ENCODE measurements at places on chromosomes 16 and 17.

GRCh38 chr16:67317853-67318252 lies 8.7 kb downstream of the KCTD19 start:
- DNase-seq, result no peak

- no peak for DNase-seq
Measured at GRCh38 chr16:21652453-21652852, at the start of gene IGSF6. Gene IGSF6 (minus strand): TSS chr16:21652608. CDS start chr16:21652598, 10 bp downstream.

- peak; percentile 85 for DNase-seq
Measured at GRCh38 chr17:45719335-45720071, 64.6 kb upstream of the CRHR1 start.

DNA sequence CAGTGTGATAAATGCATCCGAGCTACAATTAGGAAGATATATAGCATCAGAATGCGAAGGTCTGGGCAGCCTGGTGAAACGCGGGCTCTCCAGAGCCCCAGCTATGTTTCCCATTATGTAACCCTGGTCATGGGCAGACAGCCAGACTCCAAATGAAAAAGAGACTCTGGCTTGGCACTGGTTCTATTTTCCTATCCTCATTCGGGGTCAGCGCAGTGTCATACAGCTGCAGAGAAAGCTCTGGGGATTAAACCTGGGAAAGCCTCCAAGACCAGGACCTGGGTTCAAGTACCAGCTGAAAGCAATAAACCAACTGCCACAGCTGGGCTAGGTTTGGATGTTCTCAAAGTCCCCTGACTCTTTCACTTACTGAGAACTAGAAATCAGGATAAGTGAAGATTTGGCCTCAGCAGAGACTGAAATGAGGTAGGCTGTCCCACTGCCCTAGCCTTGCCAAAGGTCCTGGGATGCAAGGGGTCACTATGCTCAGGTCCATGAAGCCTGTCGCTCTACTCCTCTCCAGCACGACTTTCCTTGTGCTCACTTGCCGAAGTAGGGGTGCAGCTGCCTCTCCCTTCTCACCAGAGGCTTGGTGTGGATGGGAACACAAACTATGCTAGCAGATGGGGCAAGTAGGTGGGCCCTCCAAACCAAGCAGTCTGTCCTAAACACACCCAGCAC lies 123.8 kb downstream of the SMG6 start:
- DNase-seq, result peak; percentile 98

DNA sequence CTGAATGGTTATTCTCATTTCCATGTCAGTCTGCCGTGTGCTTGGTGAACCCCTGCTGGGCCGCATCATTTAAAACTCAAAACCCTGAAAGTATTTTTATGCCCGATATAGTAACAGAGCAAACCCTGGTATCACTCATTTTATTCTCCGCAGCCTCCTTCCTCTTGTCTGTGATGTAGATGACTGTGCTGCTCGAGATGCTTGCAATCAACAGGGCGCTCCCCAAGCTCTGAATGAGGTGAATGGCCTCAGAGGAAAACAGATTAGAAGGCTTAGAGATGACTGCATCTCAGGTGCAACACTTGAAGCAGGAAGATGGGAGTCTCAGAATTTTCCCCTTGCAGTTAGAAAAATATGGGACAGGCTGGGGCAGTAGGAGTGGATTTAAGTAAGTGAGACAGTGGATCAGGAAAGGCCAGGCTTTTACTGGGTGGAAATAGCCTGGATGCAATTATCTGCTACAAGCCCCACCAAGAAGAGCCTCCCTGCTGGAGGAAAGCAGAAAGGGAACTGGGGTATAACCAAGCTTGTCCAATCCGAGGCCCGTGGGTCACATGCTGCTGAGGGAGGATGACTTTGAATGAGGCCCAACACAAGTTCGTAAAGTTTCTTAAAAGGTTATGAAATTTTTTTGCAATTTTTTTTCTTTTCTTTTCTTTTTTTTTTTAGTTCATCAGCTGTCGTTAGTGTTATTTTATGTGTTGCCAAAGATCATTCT lies 166.9 kb downstream of the CDH13 start:
- DNase-seq, result no peak

GRCh38 chr17:10316801-10317542 lies 55.8 kb downstream of the MYH13 start:
- peak; percentile 73 for DNase-seq

DNA sequence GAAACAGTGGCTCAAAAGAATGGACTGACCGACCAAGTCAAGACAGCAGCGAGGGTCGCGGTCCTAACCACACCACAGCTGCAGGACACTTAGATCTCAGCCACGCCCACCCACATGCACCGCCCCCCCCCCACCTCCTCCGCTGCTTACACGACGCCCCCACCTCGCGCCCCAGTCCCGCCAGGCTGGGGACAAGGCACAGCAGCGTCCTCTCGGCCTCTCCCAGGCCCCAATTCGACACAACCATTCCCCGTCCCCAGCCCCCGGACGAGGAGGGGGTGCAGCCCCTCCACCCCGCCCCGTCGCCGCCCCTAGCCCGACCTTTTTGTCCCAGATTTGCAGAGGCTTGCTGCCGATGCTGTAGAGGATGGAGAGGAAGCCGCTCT lies 477 bp downstream of the CFAP20 start:
- no peak for DNase-seq

DNA sequence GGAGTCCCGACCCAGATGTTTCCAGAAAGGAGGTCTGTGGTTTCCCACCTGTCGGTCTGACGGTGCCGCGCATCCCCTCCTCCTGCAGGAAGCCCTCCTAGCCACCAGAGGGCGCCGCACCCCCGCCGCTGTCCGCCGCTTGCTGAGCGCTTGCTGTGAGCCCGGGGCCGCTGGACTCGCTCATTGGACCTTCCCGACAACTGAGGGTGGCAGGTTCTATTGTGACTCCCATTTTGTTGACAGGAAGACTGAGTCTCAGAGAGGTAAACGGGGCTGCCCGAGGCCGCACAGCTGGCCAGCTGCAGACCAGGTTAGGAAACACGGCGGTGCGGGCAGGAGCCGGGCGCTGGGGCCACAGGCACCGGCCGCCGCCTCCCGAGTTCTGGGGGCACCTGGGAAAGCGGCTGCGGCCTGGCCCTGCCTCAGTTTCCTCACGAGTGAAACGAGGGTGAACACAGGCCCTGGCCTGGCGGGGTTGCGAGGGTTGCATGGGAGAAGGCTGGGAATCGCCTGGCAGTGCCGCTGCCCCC lies 191.1 kb upstream of the CIBAR2 start:
- peak; percentile 53 for DNase-seq

- DNase-seq, result no peak
Measured at GRCh38 chr16:87729266-87729954, 36.4 kb downstream of the KLHDC4 start.

- no peak for DNase-seq
Measured at GRCh38 chr16:1075546-1075945, 3.0 kb downstream of the SSTR5 start.

DNA sequence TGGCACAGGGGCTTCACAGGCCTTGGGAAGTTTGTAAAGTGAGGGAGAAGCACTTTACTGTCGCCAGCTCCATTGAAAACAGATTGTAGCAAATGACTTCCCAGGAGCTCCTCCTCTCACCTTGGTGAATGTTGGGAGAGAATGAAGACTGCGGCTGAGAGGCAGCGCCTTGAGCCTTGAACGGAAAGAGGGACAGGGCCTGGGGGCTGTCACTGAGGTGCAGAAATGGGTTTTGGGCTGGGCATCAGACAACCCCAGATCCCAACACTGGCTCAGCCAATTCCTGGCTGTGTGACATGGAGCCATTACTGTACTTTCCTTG lies 603 bp upstream of the MRTFB start:
- no peak for DNase-seq
